Mesenchymal stem cell (in vitro differentiated cells and primary cell): ENCODE measurements at places on chromosomes 12 and 14.

GRCh38 chr14:77965919-77966435 lies 166.1 kb downstream of the ADCK1 start:
- no peak overlapping the region for H3K27ac ChIP-seq
- peaks cover 6% of the 10 kb centered on the region for H3K4me1 ChIP-seq
- peak overlapping the region; percentile 71 for H3K4me3 ChIP-seq
- peaks cover 20% of the 10 kb centered on the region for H3K27me3 ChIP-seq
- DNase-seq = peak; percentile 20
- no peaks in the 10 kb centered on the region for H3K36me3 ChIP-seq

DNA sequence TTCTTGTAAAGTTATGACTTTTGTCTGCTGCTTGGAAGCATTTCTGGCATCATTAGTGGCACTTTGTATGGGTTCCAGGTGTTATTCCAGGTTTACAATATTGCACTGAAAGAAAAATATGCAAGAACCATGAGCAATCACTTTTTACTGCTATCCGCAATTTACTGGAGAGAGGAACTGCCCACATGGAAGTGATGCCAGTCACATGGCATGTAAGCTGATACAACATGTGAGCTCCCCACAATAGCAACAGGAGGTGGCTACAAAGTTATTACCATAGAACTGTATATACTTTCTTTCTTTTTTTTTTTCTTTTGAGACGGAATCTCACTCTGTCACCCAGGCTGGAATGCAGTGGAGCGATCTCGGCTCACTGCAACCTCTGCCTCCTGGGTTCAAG lies 1012.1 kb downstream of the BCL11B start:
- no peak overlapping the region for H3K4me3 ChIP-seq
- no peaks in the 10 kb centered on the region for H3K4me1 ChIP-seq
- DNase-seq = no peak
- H3K27ac ChIP-seq = no peak overlapping the region
- no peaks in the 10 kb centered on the region for H3K27me3 ChIP-seq

DNA sequence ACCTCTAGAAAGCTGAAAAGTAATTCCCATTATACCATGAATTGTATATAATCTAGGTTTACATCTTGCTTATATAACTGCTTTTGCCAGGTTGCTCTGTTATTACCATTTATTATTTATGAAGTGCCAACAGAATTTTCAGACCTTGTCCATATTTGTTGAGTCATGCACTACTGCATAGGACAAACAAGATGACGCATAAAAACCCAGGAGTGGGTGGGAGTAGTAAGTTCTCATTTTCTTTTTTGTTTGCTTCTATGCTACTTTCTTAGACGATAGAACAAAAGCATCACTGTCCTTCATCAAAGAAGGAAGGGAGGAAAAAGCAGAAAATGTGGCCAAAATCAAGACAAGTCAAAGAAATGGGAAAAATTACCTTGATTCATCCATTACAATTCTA lies 119.0 kb upstream of the RASSF8 start:
- no peaks in the 10 kb centered on the region for H3K36me3 ChIP-seq
- no peak for DNase-seq
- H3K27me3 ChIP-seq = no peaks in the 10 kb centered on the region
- no peak overlapping the region for H3K27ac ChIP-seq
- H3K4me3 ChIP-seq = no peak overlapping the region
- no peaks in the 10 kb centered on the region for H3K4me1 ChIP-seq

- no peak overlapping the region for H3K27ac ChIP-seq
- no peak for DNase-seq
- H3K27me3 ChIP-seq = no peaks in the 10 kb centered on the region
- H3K4me1 ChIP-seq = peaks cover 2% of the 10 kb centered on the region
- no peaks in the 10 kb centered on the region for H3K36me3 ChIP-seq
Observed at GRCh38 chr14:31887929-31888580, 189.0 kb upstream of the ARHGAP5 start.

- no peak for DNase-seq
- no peak overlapping the region for H3K27ac ChIP-seq
- H3K27me3 ChIP-seq = no peaks in the 10 kb centered on the region
- peaks cover 2% of the 10 kb centered on the region for H3K4me1 ChIP-seq
Observed at GRCh38 chr12:4158306-4158705, 115.3 kb upstream of the CCND2 start.
